Central memory CD4-positive, alpha-beta T cell (primary cell): ENCODE measurements at places on chromosomes 2 and 18.

GRCh38 chr2:34724107-34724506, 1125.0 kb upstream of the FAM98A start:
- no peak for DNase-seq

GRCh38 chr2:208708486-208708885, 301.9 kb downstream of the PTH2R start:
- no peak for DNase-seq

DNA sequence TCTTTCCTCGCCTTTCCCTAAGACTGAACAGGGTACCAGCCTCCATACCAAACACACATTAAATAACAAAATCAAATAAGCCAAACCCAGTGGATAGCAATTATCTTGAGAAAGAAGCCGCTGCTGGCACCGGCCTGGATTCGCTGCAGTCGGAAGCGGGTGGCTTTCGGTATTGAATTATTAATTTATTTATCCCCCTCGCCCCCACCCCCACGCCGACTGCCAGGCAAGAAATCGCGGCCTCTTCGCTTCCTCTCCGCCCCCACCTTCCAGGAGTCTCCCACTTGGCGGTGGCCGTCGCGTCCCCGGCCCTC, 370 bp upstream of the ZNF804A start:
- no peak for DNase-seq

DNA sequence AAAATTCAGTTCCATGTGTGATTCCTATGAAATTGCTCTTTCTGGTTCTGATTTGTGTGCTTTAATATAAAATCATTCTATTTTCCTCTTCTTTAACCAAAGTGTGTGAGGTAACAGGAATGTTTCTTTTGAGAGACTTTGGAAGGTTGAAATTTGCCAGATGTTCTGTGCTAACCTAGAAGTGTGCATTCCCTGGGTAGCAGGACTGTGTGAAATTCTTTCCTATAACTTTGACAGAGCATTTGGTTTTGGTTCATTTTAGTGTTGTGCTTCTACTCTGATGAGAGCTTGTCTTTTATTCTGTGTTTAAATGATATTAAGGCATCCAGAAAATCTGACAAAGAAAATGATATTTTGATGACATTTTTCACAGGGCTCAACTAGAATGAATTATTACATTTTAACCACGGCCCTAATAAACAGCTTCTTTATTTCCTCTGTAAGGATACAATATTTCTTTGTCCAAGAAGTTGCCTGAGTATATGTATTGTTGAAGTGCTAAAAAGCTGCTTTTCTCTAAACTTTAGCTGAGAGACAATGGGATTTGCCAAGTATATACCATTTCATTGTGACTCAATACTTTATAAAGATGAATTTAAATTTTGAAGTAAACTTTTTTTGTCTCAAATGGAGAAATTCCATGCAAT, 34.7 kb upstream of the DLX1 start:
- no peak for DNase-seq

DNA sequence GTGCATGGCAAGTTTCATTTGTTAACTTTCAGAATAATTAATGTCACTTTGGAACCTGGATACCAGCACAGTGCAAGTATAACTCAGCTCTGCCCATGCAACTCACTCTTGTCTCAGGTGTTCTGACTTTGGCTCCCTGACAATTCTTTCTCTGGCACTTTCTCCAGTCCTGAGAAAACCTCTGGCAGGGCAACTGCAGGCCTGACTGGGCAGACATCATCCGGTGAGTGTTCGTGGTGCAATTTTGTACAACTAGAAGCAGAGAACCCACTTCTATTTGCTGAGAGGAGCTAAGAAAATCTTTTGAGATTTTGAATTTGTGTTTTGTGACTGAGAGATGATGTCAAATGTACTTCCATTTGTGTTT, 143.0 kb downstream of the AQP4 start:
- no peak for DNase-seq

DNA sequence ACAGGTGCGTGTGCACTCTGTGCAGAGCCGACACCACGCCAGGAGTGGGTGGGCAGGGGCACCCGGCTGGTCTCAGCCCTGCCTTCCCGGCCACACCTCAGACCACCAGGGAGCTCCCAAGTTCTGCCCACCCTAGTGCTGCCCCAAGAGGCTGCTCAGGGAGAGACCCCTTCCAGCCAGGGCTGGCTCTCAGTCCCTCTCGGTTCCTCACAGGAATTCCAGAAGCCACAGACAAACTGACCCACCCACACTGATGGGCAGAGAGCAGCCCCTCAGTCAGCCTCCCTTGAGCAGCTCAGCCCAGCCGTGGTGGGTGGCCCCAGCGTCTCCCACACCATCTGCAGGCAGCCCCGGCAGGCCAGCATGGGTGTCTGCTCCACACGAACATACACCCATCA, 33.8 kb downstream of the GPC1 start:
- no peak for DNase-seq

GRCh38 chr18:63879709-63880108, 7.8 kb upstream of the SERPINB2 start:
- no peak for DNase-seq

- DNase-seq: no peak
Measured at GRCh38 chr18:45423659-45424058, 191.6 kb upstream of the SLC14A2 start.

GRCh38 chr2:172912266-172912665, 163.4 kb upstream of the MAP3K20 start:
- no peak for DNase-seq

DNA sequence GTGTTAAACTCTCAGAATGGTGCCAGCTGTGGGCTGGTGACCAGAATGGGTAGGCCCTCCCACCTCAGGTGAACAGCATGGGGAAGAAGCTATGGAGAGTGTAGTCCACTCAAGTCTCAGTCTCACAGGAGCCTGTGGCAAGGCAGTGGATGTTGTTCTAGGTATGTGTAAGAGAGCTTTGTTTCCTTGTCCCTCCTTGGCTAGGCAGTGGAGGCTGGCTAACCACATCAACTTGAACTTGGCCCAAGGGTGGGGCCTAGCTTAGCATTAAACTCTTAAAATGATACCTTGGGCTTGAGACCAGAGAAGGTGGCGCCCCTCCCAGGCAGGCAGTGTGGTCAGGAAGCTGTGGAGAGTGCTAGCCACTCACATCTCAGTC, 53.2 kb upstream of the SLC4A10 start:
- DNase-seq: no peak

DNA sequence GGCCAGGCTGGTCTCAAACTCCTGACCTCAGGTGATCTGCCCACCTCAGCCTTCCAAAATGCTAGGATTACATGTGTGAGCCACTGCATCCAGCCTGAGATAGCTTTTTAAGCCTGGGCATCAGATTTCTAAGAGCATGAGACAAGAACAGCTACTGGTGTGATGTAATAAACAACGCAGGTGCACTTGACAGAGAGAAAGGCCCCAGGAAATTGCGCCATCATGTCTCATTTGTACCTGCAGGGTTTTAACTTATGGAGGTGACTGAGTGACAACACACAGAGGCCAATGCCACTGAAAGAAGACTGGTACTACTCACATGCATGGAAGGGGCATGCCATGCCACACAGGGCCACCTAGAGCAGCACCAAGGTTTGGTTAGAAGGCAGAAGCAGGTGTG, 209.4 kb downstream of the SP3 start:
- no peak for DNase-seq

DNA sequence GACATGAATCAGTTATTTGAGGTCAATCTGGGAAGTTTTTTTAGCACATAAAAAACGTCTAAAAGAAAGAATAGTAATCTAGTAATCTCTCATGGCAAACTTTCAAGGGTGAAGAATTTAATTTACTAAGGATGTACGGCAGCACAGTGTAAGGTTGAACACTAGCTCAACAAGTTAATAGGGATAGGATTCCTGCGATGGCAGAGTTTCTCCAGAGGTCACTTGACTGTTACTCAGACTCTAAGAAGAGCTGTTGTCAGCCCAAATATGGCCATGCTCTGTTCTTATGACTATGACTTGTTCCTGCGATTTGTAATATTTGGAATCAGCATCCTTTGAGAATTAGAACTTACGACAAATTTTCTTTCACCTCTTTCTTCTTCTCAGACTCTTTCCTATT, 553.3 kb upstream of the TNP1 start:
- DNase-seq: no peak
